ENCODE measurements at places on chromosomes 4 and X.

GRCh38 chr4:81031796-81032551, 1.5 kb downstream of the BMP3 start:
- no peak for DNase-seq

- no peak for DNase-seq
These were observed 348.5 kb upstream of the INTU start for GRCh38 chr4:127284236-127284635.

- no peak for DNase-seq
These were observed 5.6 kb downstream of the PPARGC1A start for GRCh38 chr4:23884261-23884660.

DNA sequence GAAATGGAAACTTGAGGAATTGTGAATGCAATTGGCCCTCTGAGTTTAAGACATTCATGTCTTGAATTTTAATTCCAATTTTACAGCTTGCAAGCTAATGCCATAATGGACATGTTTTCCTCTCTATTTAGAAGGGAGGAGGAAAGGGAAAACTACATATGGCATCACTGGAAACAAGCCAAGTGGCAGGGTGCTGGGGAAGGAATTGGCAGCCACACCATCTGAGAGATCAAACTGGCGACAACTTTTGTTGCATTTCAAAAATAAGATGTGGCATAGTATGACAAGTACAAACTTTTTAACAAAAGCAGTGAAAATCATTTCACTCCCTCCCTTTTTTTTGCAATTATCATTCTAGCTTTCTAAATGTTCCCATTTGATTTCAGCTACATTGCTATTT, 615.6 kb downstream of the CENPC start:
- no peak for DNase-seq

- no peak for DNase-seq
These were observed 139.1 kb downstream of the MAB21L2 start for GRCh38 chr4:150720973-150721518.

- DNase-seq: no peak
These were observed 313.5 kb upstream of the IRS4 start for GRCh38 chrX:109049903-109050302.

DNA sequence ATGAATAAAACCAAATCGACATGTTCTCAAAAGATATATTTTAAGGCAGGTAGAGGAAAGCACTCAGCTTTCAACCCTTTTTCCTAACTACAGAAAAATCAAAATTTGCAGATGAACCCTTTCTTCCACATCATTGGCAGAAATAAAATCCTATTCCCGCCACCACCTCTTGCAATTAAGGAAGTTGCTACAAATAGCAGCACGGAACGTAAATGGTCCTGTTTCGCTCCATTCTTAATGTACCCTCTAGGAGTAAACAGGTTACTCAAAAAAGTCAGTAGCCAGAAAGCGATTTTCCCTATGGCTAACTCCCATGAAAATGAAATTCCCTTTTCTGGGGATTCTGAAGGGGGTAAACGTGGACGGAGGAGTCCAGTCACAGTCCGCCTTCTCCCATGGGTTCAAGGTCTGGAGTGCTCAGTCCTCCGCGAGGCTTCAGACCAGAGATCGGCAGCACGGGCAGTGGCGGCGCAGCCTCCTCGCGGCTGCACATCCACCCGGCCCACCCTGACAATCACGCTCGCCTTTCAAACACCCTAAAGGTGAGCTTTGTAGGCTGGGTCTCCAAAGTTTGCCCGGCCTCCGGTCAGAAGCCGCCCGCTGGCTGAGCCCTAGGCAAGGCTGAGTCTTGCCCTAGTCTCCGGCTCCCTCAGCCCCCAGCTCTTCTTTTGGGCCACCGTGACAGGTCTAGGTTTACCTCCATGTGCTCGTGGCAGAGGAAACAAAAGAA, 1.8 kb downstream of the ATP11C start:
- DNase-seq: peak; percentile 21

DNA sequence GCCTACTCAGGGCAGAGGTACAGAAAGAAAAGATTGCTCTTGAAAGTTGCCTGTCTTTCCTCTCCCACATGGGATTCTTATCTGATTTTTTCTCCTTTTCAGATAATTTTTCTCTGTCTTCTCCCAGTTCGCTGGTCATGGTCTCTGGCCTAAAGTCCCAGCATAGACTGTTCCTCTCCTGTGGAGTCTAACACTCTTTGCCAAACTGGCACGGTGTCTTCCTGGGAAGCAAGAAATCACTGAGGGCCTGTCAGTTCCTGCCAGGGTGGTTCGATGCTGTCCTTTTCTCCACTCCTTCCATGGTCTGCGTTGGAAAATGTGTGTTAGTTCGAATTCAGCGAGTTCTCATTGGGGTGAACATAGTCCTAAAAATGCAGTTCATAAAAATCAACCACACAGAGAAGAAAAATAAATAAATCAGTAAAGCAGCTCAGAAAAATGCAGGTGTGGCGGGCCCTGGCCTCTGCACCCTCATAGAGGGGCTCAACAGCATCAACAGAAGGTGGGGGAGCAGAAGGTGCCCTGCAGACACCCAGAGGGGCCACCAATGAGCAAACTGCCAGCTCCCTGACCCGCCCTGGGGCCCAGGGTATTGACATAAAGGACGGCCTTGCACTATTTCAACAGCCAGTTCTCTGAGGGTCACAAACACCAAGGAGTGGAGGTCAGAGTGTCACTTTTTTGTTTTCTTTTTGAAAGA, 2.1 kb downstream of the RGN start:
- DNase-seq: no peak

GRCh38 chrX:11190745-11191510, 79.8 kb downstream of the HCCS start:
- no peak for DNase-seq

GRCh38 chr4:165787516-165788274, 85.3 kb upstream of the TLL1 start:
- DNase-seq: no peak

DNA sequence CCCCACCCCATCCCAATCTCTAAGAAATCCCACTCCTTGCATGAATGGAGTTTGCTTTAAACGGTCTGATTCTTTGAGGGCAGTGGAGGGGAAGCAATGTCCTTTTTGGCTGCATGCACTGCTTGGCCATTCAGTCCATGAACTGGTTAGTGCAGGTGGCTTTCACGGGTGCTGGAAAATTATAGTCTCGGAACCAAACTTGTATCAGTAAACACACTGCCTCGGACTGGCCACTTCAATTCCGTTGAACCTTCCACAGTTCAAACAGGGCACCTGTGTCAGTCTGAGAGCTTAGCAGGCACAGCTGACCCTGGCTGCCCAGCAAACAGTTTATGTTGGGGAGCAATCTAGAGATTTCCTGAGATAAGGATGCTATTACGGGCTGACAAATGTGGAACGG, 255.6 kb downstream of the DHX15 start:
- DNase-seq: no peak

GRCh38 chr4:27327421-27328181, 467.0 kb downstream of the STIM2 start:
- no peak for DNase-seq

All from activated CD4-positive, alpha-beta T cell treated with anti-CD3 and anti-CD28 coated beads for 48 hours (primary cell).